ENCODE measurements at places on chromosomes 5 and 9. TPM values are rescaled to one million over a fixed set of nuclear protein-coding genes. Genes with fewer than 3 reads are reported as not detected.

DNA sequence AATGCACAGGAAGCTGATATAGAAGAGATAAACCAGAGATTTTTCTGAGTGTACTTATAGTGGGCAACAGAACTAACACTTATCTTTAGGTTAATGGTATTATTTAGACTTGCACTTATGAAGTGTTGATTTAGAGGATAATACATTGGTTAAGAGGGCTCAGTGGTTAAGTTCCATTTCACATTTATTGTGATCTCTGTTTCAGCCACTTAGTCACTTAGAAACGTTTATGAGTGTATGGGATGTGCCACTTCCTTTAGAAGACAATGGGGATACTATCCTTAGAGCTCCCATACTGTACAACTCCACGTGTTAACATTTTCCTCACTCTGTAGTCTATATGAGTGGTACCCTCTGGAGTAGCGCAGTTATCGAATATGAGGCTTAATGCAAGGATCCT, 57.5 kb downstream of the PIP5K1B start:
- DNase-seq, result no peak
- no peaks in the 10 kb centered on the region for H3K27me3 ChIP-seq
- H3K4me1 ChIP-seq, result peaks cover 3% of the 10 kb centered on the region
- no peaks in the 10 kb centered on the region for H3K36me3 ChIP-seq

GRCh38 chr9:111068771-111069170, 30.5 kb upstream of the LPAR1 start:
- H3K27me3 ChIP-seq, result no peaks in the 10 kb centered on the region
- no peaks in the 10 kb centered on the region for H3K36me3 ChIP-seq
- H3K4me3 ChIP-seq, result no peak overlapping the region
- peaks cover 18% of the 10 kb centered on the region for H3K4me1 ChIP-seq

- H3K4me1 ChIP-seq, result no peaks in the 10 kb centered on the region
- no peak for DNase-seq
- H3K36me3 ChIP-seq, result no peaks in the 10 kb centered on the region
Observed at GRCh38 chr5:74042959-74043358, 417.0 kb downstream of the ARHGEF28 start.

- no peak overlapping the region for H3K4me3 ChIP-seq
- no peaks in the 10 kb centered on the region for H3K36me3 ChIP-seq
- no peak for DNase-seq
- H3K4me1 ChIP-seq, result no peaks in the 10 kb centered on the region
- no peak overlapping the region for H3K27ac ChIP-seq
Observed at GRCh38 chr5:8094304-8094703, 225.4 kb downstream of the MTRR start.

DNA sequence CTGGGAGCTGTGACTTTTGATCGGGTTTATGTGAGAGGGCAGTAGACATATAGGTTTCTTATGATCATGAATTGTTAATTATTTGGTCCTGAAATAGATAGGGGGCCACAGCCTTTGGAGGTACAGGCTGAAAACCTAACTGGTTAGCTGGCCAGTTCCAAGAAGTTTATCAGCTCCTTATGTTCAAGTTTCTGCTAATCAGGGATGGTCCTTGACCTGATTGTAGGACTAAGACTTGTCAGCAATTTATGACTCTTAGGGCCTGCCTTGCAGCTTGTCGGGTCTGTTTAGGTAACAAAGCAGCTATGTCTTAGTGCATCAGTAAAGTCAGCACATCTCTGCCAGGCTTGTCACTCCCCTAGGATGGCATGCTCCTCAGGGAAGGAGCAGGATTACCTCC, 151.8 kb upstream of the RUSC2 start:
- H3K27ac ChIP-seq, result no peak overlapping the region
- H3K27me3 ChIP-seq, result no peaks in the 10 kb centered on the region

ZNF883 gene
- 1.0 TPM for total RNA-seq

GRCh38 chr5:134738963-134739661, 764 bp downstream of the CAMLG start:
- no peaks in the 10 kb centered on the region for H3K27me3 ChIP-seq
- peak; percentile 32 for DNase-seq
- H3K4me1 ChIP-seq, result peaks cover 5% of the 10 kb centered on the region
- peak overlapping the region; percentile 87 for H3K4me3 ChIP-seq
- H3K27ac ChIP-seq, result peak overlapping the region; percentile 91

DOCK2 gene
- total RNA-seq, result 101 TPM

SOX30 gene
- not detected for total RNA-seq

- H3K36me3 ChIP-seq, result no peaks in the 10 kb centered on the region
- H3K27ac ChIP-seq, result no peak overlapping the region
- H3K27me3 ChIP-seq, result no peaks in the 10 kb centered on the region
- no peak overlapping the region for H3K4me3 ChIP-seq
Observed at GRCh38 chr9:109574061-109574882, 76.2 kb upstream of the PTPN3 start.

GRCh38 chr5:173010547-173011464, 27.2 kb downstream of the ATP6V0E1 start:
- H3K4me3 ChIP-seq, result no peak overlapping the region
- H3K36me3 ChIP-seq, result no peaks in the 10 kb centered on the region
- peak overlapping the region; percentile 84 for H3K27ac ChIP-seq
- peaks cover 2% of the 10 kb centered on the region for H3K4me1 ChIP-seq

DNA sequence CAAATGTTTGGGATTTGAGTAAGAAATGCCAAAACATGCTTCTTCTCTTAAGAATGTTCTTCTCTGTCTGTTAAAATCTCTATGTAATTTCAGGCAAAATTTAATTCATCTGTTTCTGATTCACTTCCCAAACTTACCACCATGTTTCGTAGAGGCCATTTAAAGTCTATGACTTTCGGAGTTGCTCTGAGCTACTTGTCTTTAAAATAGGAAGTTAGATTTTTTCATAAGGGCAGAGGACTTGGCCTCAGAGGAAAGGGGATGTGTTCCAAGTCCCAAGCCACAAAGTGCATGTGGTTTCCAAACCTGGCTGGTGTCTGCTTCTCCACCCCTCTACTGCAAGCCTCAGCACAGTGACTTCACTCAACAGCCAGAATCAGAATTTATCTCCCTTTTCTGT, 111.3 kb upstream of the ADRA1B start:
- no peak for DNase-seq
- no peaks in the 10 kb centered on the region for H3K36me3 ChIP-seq
- no peak overlapping the region for H3K4me3 ChIP-seq
- H3K4me1 ChIP-seq, result peaks cover 11% of the 10 kb centered on the region

CNTNAP3 gene
- 5.3 TPM for total RNA-seq

All from left lung (tissue), 14 donors.